ENCODE measurements at places on chromosomes 2 and 18. TPM values are rescaled to one million over a fixed set of nuclear protein-coding genes. Genes with fewer than 3 reads are reported as not detected.

DNA sequence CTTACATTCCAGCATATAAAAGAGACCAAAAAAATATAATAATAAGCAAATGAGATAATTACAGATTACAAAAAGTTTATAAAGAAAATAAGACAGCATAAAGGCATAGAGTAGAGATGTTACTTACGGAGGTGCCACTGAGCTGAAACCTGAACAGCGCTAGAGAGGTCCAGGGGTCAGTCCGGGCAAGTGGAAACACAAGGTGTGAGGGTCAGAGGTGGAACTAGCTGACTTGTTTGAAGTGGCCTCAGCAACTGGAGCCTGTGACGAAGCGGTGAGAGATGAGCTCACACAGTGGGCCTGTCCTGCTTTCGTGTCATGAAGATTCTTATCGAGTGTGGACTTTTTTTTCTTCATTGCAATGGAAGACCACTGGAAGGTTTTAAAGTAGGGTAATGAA is 288.3 kb upstream of the TANK start:
- no peak for DNase-seq

- no peak for DNase-seq
Observed at GRCh38 chr2:74763962-74764428, 69.9 kb upstream of the HK2 start.

DNA sequence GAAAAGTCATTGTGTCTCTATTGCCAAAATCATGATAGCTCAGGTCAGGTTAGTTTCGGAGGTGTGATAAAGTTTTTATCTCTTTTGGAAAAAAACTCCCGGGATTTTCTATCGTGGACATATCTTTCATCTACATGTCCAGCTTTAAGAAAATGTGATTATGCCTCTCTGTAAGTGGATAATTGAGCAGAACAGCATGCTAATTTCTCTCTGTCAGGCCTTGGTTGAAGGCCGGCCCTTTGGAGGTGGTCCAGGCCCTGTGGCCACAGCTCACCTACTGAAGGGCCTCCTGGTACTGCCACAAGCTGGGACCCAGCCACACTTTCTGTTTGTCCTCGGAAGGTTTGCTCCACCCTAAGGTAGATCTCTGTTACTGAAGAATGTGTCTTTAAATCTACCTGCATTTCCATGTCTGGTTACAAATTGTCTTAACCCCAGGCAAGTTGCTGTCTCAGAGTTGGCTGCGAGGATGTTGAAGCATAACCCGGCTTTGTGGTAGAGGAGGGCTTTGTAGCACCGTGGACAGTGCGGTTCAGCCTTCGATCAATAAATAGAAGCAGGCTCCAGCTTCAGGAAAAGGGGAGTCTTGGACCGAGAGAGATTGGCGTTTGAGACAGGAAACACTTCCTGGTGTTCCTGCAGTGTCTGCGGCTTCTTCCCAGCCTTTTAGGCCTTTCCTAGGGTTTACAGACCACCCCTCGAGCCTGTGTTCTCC is 25.5 kb downstream of the TCF7L1 start:
- no peak for DNase-seq

- DNase-seq = no peak
Observed at GRCh38 chr2:229090225-229090624, 180.9 kb downstream of the PID1 start.

GRCh38 chr2:16026816-16027501 is 86.6 kb downstream of the MYCN start:
- no peak for DNase-seq

DNA sequence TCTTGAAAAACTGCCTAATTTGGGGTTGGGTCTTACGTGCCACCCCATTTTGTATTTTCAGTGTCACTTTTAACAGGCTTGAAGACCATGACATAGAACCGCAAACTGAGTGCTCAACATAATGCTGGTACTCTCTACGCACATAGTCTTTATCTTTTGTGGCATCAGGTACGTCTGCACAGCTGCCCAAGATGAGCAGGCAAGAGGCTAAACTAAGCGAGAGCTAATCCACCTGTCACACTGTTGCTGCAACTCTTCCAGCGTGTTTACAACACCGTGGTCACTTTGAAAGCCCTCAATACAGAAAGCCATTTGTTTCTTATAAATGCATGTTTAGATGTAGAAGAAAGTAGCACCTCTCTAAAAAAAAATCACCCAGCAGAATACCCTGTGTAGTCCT is 270.0 kb upstream of the TCF4 start:
- no peak for DNase-seq

GRCh38 chr18:66103550-66103949 is 352.7 kb downstream of the CDH7 start:
- DNase-seq = no peak

GRCh38 chr2:58466804-58467203 is 225.7 kb upstream of the FANCL start:
- DNase-seq = no peak

- no peak for DNase-seq
Observed at GRCh38 chr2:62736899-62737559, 31.5 kb downstream of the EHBP1 start.

GRCh38 chr2:37268111-37268510 is 36.7 kb downstream of the NDUFAF7 start:
- no peak for DNase-seq

GRCh38 chr2:219027511-219028055 is 13.7 kb downstream of the CFAP65 start:
- DNase-seq = no peak

DNA sequence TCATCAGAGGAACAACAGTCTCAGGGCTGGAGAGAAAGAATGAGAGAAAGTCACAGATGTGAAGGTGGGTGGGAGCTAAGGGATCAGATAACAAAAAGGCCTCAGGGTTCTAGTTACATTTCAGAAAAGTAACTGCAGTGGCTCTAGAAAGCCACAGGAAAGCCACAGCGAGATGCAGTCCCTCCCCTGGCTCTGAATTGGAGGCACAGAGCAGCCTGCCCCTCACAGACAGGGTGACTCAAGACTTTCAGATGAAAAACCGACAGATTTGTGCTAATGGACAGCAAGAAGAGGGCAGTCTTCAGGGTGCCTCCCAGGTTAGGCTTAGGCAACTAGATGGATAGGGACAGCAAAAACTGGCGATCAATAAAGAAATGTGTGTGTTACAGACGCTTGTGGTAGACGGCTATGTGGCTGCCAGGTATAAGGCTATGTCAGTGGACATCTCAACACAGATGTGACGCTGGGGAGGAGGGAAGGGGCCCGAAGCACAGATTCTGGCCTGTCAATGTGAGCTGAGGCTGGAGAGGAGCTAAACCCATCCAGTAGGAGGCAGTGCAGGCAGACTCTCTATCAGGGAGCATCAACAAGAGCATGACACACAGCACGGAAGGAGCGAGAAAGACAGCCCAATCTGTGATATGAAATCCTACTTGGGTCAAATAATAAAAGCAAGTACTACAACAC is 26.2 kb downstream of the UNC50 start:
- DNase-seq = no peak

- DNase-seq = no peak
Observed at GRCh38 chr2:158205215-158205614, 103.5 kb downstream of the UPP2 start.

DNA sequence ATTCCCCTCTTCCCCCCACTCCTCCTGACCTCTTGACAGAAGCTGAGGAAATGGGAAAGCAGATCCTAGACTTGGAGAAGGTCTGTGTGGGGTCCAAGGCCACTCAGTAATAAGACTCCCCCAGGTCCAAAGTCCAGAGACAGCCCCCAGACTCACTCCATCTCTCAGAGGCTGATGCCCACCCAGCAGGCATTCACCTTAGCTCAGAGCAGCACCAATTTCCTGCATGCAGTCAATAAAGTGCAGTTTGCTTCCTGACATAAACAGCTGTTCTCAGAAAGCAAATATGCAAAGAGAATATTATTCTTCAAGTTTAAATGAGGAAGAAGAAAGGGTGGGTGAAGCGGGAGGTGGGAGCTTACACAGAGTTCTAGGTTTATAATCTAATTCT is 84.1 kb upstream of the RTN4 start:
- no peak for DNase-seq

DNA sequence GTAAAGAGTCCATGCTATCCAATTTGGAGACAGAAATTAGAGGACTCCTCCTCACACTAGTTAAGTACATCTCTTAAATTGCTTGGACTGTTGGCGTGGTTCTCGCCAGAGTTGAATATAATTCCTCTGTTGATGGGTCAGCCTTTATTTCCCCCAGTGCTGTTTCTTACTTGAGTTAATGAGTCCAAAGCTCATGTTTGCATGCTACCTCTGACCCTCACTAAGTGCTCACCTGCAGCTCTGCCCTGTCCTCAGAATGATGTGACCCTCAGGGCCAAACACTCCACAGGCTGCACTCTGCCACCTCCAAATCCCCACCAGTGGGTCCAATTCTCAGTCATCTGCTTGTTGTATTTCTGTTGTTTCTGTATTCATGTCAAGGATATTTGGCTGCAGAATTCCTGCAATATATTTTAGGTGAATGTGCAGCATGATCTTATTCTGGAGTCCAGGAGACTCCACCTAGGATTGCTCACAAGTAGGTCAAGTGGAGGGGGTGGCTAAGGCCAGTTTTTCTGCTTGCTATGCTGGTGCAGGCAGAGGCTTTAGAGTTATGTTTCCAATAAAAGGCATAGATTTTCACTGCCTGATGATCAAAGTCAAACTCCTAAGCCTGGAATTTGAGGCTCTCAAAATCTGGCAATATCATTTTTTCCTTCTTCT is 37.8 kb downstream of the RDH14 start:
- DNase-seq = no peak

DNA sequence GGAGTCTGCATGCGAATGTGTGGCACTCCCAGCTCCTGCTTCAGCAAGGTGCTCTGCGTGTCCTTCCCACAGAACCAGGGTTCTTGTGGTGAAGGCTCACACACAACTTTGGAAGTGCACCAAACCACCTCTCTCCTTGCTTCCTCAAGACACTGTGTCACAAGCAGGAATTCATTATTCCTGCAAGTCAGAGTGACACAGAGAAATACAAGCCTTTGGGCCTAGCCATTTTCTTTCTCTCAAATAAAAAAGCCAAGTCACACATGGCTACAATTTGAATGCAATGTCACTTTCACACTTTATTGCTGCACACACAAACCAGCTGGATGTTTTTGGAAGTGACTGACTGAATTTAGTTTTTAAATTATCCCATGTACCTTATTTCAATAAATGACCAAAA is 30.1 kb upstream of the THOC1 start:
- no peak for DNase-seq

- no peak for DNase-seq
Observed at GRCh38 chr2:75064691-75065396, 106.4 kb downstream of the POLE4 start.

DNA sequence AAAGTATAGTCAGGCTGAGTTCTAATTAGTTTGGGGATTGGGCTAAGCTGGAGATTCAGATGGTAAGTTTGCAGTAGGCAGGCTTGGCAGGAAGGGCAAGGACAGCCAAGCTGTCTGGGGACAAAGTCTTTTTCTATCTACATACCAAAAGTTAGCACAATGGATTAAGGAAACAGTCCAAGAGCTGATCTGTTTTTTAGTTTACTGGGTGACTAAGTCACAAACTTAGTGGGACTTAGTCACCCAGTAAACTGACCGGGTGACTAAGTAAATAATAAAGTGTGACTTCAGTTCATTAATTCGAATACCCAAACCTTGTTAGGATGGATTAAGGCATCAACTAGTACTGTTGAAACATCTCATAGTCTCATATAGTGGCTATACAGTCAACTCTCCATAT is 1386.0 kb upstream of the CELF4 start:
- no peak for DNase-seq

- peak; percentile 92 for DNase-seq
Observed at GRCh38 chr2:73163483-73164367, 38.6 kb upstream of the NOTO start.

DNA sequence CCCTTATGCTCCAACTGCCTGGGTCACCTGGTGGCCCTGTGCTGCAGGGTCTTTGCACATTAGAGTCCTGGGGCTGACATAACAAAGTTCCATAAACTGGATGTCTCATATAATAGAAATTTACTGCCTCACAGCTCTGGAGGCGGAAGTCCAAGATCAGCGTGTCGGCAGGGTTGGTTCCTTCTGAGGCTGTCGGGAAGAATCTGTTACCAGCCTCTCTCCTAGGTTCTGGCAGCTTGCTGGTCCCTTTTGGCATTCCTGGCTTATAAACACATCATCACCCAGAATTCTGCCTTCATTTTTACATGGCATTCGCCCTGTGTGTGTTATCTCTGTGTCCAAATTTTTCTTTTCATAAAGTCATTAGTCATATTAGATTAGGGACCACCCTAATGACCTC is 170.5 kb downstream of the NDUFA10 start:
- peak; percentile 66 for DNase-seq

- no peak for DNase-seq
Observed at GRCh38 chr2:125554956-125555355, 1101.0 kb upstream of the GYPC start.

DNA sequence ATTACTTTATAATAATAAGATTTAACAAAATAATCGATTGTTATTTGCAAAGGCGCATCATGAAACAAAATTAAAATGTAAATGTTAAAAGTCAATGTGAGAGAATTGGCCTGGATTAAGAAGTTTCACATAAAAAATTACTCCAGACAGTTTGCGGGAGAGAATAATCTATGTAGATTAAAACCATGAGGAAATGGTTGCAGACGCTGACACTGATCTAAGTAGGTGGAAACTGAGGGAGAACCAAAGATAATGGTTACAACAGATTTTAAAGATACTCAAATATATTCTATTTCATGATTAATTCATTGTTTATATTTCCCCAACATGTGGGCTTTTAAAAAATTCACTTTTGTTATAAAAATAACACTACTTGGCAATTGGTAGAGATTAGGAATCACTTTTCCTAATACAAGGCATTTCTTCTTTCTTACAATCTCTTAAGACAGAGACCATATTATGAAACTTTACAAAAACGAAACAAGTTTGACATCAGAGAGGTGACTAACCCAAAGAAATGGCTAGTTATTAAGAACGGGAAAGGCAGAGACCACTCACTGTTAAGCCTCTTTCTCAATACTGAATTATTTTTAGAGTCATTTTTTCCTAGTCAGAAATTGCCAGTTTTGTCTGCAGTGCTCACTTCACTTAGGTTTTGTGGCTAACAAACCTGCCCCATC is 1.6 kb downstream of the KANSL1L start:
- no peak for DNase-seq

DNA sequence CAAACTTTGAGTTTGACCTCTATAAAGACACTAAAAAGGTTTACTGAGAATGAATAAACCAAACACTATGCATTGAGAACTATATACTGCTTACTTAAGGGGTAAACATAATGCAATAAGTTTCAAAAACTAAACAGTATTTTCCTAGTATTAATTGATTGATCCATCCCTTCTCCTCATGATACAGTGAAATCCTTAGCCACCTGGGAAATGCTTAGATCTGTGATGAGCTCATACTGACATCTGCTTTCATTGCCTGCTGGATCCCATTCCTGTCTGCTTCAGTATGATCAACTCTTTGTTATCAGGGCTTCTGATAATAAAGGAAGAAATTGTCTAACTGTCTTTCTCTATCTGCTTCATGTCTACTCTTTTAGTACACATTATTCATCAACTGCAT is 74.9 kb upstream of the UBE2E3 start:
- no peak for DNase-seq

GRCh38 chr2:128388499-128388941 is 69.9 kb upstream of the HS6ST1 start:
- no peak for DNase-seq

The DCC gene
- total RNA-seq = not detected

The CABLES1 gene
- total RNA-seq = 7.2 TPM

The ODC1 gene
- total RNA-seq = 105 TPM

The CD226 gene
- total RNA-seq = 0.42 TPM

The SLC38A11 gene
- 1.4 TPM for total RNA-seq

The PLA2R1 gene
- total RNA-seq = 6.4 TPM

The AGAP1 gene
- total RNA-seq = 62.4 TPM

The WNT6 gene
- 10.5 TPM for total RNA-seq

The SIX3 gene
- total RNA-seq = 0.17 TPM

The SIGLEC15 gene
- total RNA-seq = not detected

The SDC1 gene
- total RNA-seq = 0.42 TPM

The GAL3ST2 gene
- not detected for total RNA-seq

The GALNT5 gene
- 0.17 TPM for total RNA-seq

The DNPEP gene
- total RNA-seq = 58.6 TPM

The MRO gene
- 0.52 TPM for total RNA-seq

Measured in esophagus muscularis mucosa (tissue), 4 donors.